ENCODE measurements at places on chromosomes 6 and 20. TPM values are rescaled to one million over a fixed set of nuclear protein-coding genes. Genes with fewer than 3 reads are reported as not detected.

Gene FAM209B
- 0.59 TPM for total RNA-seq

Gene MEP1A
- not detected for total RNA-seq

Gene ZC2HC1B
- not detected for total RNA-seq

Gene C6orf52
- 4.6 TPM for total RNA-seq

Gene EPB41L1
- total RNA-seq: 11.9 TPM

Gene SCRT2
- total RNA-seq: 0.03 TPM

Gene CLVS2
- total RNA-seq: 0.94 TPM

Gene FBXO9
- total RNA-seq: 21.8 TPM

Gene SRSF12
- total RNA-seq: 3.7 TPM

Gene MYB
- 1.8 TPM for total RNA-seq

Gene TMC2
- total RNA-seq: not detected

Gene SPAG4
- total RNA-seq: 6.1 TPM

Gene FOXS1
- total RNA-seq: not detected

Gene KIF6
- total RNA-seq: 1.1 TPM

Gene ILRUN
- 42.2 TPM for total RNA-seq

Gene POM121L2
- not detected for total RNA-seq

Gene SEMG1
- total RNA-seq: 0.81 TPM

Gene TMEM200A
- 4.2 TPM for total RNA-seq

Gene SLC17A9
- total RNA-seq: 32.6 TPM

Gene COL9A3
- total RNA-seq: 131 TPM

Gene TCF21
- total RNA-seq: not detected

Gene SLC2A10
- total RNA-seq: 7.4 TPM

Gene PAX1
- not detected for total RNA-seq

Gene CCN5
- total RNA-seq: not detected

Gene KIF25
- total RNA-seq: 0.15 TPM

Gene SLC22A23
- 14.6 TPM for total RNA-seq

Gene DNPH1
- 85.3 TPM for total RNA-seq

Gene FRK
- 0.10 TPM for total RNA-seq

Gene MLN
- not detected for total RNA-seq

Gene CST3
- 104 TPM for total RNA-seq

Gene TPD52L1
- total RNA-seq: 15.6 TPM

Gene GTSF1L
- not detected for total RNA-seq

Gene ADGRB3
- total RNA-seq: 0.22 TPM

Gene GATA5
- total RNA-seq: 0.55 TPM

Gene COX4I2
- 0.21 TPM for total RNA-seq

Gene NRSN1
- total RNA-seq: not detected

Gene TSBP1
- total RNA-seq: not detected

Gene FYN
- 45.4 TPM for total RNA-seq

Gene BPIFB4
- total RNA-seq: not detected

Gene BYSL
- 34.6 TPM for total RNA-seq

Gene C6orf163
- 0.87 TPM for total RNA-seq

Gene TINAG
- not detected for total RNA-seq

Gene SALL4
- total RNA-seq: 127 TPM

Gene SRMS
- 0.21 TPM for total RNA-seq

Gene LRRC73
- not detected for total RNA-seq

Gene BPIFB1
- total RNA-seq: not detected

Gene LHFPL5
- not detected for total RNA-seq

Gene STX7
- 22.1 TPM for total RNA-seq

Data from H7 (cell line).